ENCODE measurements at places on chromosomes 6 and 20.

DNA sequence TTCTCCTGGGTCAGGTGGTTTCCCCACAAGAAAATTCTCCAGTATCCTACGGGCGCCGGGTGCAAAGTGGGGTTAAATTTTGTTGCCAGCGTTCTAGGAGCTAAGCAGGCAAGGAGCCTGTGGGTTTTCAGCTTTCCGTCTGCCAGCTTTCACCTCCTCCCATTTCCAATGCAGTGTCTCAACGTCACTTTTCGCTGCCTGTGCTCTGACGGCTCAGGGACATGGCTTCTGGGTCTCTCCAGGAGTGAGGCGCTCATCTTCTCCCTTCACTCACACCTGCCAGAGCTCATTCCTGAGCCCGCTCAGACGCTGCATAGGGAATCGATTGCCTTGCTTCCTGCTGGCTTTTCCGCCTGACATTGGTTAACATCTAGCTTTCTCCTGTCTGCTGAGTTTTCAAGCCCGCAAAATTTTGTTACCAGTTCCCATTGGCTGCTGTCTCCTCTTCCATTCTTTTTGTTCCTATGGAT is 7.3 kb upstream of the NAA20 start:
- no peak for DNase-seq

DNA sequence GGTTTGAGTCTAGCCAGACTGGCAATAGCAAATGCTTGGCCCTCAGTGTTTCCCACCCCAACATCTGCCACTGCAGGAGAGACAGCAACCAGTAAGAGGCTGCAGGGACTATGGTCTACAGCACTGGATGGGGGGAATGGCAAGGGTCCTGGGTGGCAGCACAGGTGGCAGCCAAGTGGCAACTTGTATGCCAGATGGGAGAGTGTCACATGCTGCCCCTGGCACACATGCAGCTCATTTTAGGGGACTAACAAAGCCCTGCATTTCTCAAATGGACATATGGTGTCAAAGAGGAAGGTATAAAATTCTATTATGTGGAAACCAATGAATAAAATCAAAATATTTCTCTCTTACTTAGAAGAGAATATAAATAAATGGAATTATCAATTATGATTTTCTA is 298.7 kb upstream of the MARCKS start:
- DNase-seq: no peak

- DNase-seq: no peak
Observed at GRCh38 chr6:70124882-70125545, 177.9 kb downstream of the COL9A1 start.

DNA sequence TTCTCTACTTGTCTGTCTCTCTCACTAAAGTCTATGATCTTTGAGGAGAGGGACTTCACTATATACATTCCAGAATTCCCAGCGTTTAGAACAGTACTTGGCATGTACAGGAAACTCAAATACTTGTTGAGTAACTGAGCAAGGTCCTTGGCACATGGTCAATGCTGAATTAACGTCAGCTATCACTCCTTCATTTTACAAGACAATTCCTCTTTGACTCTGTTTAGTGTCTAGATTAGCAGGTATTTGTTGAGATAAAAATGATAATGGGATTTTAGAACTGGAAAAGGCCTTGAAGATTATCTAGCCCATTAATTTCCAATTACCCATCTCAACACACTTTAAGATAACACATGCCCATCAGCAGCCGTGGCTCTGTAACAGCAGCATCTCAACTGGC is 6.6 kb upstream of the GUCA1B start:
- no peak for DNase-seq

- DNase-seq: no peak
Observed at GRCh38 chr6:14384175-14384949, 266.8 kb downstream of the CD83 start.

- no peak for DNase-seq
Observed at GRCh38 chr6:1395941-1396908, 6.8 kb downstream of the FOXF2 start.

DNA sequence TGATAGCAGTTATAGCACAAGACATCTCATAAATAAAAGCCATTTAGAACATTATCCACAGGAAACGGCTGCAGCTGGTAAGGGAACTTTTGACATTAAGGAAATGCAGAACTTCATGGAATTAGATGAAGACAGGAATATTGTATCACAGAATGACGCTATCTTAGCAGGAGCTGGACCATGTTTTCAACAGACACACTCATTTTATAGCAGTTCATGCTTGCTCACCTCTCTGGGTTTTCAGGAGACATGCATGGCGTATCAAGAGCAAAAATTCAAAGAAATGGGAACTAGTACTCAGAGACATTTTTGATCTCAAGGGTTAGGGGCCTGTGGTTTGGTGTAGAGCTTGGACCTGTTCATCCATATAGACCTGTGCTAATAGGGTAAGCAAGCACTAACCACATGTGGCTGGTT is 125.0 kb downstream of the FYN start:
- DNase-seq: no peak

DNA sequence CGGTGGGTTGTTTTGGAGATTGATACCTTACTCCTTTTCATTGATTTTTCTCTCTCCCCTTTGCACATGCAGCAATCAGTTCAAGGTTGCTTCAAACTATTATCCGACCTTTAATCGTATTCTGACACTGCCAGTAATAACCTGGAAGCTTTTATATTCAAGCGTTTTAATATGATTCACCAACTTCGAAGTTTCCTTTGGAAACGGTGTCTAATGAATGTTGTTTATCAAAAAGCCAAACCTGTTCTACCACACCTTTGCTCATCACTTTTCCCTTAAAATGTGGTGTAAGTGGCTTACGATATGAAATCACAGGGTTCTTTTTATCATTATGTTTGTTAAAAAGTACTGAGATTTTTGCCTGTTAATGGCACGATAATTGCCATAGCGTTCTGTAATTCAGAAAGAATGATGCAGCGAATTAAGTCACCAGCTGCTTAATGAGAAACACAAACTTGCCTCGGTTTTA is 660 bp downstream of the STXBP5 start:
- DNase-seq: no peak

GRCh38 chr6:15755526-15755925 is 92.7 kb upstream of the DTNBP1 start:
- DNase-seq: no peak

- no peak for DNase-seq
Observed at GRCh38 chr6:80988892-80989291, 763.6 kb downstream of the TENT5A start.

DNA sequence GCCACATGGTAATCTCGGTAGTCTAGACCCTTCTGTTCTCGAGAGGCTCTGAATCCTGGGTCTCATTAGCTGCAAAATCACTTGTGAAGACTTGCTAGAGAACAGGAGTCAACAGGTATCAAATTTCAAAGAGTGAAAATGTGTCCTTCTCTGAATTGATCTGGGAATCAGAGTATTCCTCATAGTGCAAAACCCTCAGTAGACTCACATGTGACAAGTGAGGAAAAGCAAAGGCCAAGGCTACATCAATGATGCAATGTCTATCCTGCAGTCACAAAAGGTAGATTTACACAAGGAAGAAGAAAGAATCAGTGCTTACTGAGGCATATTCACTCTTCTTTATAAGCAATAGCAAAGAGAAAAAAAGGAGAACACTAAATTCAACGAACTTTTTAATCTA is 1220.0 kb upstream of the GJE1 start:
- no peak for DNase-seq

DNA sequence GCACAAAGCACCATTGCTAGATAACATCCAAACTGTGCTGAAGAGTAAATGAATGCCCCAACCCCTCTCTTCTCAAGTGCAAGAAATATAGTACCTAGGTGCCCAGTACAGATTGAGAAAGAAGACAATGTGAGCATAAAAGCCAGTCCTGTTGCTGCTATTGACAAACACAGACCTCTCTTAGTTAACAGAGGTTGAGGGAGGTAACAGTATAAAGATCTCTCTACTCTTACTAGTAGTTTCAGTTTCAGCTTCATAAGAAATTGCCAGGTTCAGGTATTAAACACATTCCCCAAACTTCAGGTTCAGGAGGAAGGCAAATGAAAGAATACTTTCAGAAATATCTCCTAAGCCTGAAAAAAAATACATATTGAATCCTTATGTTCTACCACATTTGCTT is 31.4 kb downstream of the TBC1D32 start:
- DNase-seq: no peak

GRCh38 chr20:18802012-18802634 is 11.5 kb upstream of the SCP2D1 start:
- no peak for DNase-seq

GRCh38 chr20:57372581-57373350 is 18.4 kb upstream of the RBM38 start:
- no peak for DNase-seq

GRCh38 chr6:155530219-155530834 is 74.7 kb upstream of the NOX3 start:
- DNase-seq: peak; percentile 50

DNA sequence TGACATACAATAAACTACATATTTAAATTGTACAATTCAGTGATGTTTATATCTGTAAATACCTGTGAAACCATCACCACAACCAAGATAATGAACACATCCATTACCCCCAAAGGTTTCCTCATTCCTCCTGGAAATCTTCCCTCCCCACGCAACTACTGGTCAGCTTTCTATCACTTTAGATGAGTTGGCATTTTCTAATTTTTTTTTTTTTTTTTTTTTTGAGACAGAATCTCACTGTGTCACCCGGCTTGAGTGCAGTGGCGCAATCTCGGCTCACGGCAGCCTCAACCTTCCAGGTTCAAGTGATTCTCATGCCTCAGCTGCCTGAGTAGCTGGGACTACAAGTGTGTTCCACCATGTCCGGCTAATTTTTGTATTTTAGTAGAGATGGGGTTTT is 31.7 kb upstream of the ECI2 start:
- DNase-seq: no peak

DNA sequence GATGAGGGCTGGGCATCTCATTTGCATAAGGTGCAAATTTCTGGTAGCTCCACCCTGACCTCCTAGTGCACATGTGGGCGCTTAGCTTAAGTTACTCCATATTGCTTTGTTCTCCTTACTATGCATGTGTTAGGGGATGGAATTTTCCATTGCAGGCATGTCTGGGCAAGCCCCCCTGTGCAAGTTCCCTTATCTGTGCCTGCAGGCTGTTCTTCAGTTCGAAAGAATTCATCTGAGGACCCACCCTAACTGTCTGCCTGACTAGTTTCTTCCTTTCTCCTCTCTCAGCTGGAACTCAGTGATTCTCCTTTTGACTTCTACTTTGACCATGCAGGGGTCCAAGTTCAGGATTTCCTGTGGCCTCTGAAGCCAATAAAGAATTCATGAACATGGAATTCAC is 30.2 kb downstream of the CCDC170 start:
- DNase-seq: no peak

- no peak for DNase-seq
Observed at GRCh38 chr20:57749869-57750268, 40.1 kb upstream of the PMEPA1 start.

DNA sequence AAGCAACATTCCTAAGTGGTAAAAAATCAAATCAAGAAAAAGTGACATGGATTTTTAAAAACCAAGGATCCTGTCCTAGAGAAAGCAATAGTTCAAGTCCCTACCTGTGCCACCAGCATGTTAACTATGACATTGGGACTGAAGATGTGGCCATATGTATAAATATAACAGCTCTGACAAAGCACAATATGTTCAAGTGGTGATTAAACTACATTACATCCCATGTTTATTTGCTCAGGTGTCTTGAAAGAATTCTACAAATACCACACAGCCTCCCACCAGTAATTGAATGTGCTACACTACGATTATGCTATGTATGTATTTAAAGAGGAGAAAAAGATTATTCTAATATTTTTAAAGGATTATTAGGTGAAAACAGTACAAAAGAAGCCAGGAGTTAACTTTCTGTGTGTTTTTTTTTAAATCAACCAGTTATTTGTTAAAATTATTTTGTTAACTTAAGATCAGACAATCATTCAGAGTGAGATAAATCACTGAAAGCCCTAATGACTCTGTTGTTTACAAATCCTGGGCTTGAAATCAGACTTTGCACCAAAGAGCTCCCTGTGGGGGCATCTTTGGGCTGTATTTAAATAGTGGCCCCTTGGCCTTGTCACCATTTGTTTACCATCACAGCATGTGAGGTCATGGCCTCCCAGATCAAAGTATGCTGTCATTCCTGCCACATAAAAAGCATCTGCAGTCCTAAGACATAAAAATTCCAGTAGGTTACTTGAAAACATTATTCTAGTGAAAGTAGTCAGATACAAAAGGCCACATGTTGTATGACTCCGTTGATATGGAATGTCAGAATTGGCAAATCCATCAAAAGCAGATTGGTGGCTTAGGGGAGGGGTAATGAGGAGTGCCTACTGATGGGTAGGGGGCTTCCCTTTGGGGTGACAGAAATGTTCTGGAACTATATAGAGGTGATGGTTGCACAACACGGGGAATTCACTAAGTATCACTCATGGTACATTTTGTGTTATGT is 17.1 kb downstream of the TTLL2 start:
- no peak for DNase-seq

- DNase-seq: no peak
Observed at GRCh38 chr6:159565181-159565710, 127.8 kb downstream of the SOD2 start.

GRCh38 chr6:71481011-71481410 is 192.4 kb downstream of the OGFRL1 start:
- no peak for DNase-seq

DNA sequence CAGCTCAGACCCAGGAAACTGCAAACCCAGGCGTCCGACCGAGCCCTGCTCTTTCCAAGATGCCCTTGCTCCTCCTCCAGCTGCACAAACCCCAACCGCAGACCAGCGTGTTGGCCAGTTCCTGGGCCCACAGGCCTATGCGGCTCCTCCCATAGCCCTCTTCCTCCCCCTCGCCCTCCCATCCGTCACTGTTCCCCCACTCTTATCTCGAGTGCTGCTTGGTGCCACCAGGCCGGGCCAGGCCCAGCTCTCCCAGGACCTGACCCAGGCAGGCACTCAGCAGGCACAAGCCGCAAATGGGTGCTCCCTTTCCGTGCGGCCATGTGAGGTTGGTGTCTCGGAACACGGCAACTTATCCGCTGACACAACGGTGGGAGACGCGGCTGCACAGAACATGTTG is 28.6 kb downstream of the ADRM1 start:
- DNase-seq: no peak

DNA sequence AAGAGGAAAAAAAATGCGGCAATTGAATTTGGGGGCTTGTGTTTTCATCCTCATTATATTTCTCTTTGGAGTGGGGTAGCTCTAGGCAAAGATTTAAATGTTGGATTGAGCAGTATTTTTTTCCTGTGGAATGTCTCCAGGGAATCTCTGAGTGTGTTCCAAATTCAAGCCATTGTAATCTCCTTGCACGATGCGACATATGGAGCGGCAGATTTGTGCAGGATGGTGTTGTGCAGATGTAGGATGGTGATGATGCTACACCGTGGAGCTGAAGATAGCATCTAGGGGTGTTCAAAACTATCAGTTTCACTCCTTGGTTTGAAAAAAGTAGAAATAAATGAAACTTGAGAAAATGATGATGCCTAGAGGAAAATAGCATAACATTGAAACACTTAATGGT is 777.5 kb upstream of the EPHA7 start:
- DNase-seq: no peak

GRCh38 chr20:56358070-56358469 is 704 bp upstream of the FAM210B start:
- DNase-seq: no peak

DNA sequence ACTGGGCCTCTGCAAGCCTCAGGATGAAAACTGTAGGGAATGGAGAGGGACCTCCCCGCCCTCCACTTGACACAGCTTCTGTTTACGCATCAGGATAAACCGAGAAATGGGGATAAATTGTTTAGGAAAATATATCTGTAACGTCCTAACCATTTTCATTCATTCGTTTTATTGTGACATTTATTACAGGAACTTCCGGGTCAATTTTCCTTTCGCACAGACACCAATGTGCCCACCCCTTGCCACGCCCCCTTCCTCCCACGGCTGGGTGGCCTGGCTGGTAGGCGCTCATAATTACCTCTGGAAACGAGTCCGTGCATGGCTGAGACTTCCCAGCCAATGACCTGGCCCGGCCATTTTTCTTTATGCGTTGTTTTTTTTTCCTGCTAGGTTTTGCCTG is 96.1 kb downstream of the BMP7 start:
- no peak for DNase-seq

Data from SW 1271 (cell line).